ENCODE measurements at places on chromosomes 3 and 15.

- no peak for DNase-seq
These were observed 465.8 kb downstream of the FOXP1 start for GRCh38 chr3:71117572-71118247.

DNA sequence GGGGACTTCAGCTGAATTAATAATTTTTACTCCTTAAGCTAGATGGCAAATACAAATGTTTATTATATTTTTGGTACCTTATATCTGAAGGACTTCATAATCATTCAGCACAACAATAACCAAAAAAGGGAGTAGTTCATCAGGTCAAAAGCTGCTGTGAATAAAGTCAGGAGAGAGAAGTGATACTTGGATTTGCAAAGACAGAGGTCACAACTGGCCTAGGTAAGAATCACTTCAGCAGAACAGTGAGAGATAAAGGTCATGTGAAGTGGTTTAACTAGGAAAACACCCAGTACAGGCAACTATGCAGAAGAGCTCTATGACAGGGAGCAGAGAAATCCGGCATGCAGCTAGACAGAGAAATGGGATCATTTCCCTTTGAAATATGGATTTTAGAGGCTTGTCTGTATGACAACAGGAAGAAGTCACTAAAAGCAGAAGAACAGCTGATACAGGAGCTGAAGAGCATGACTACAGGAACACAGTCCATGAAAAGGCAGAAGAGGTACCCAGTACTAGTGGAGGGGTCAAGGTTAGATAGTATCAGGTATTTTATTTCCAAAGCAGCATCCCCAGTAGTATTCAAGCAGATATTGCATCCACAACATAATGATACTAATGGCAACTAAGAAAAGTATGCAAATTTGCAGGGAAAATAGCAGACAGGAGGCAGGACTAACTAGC is 25.7 kb downstream of the ZMAT3 start:
- DNase-seq, result no peak

- no peak for DNase-seq
These were observed 483.6 kb downstream of the ERC2 start for GRCh38 chr3:55984626-55985025.

GRCh38 chr3:43885908-43886618 is 195.3 kb downstream of the ABHD5 start:
- DNase-seq, result no peak

GRCh38 chr3:140399871-140400270 is 278.0 kb upstream of the TRIM42 start:
- no peak for DNase-seq

DNA sequence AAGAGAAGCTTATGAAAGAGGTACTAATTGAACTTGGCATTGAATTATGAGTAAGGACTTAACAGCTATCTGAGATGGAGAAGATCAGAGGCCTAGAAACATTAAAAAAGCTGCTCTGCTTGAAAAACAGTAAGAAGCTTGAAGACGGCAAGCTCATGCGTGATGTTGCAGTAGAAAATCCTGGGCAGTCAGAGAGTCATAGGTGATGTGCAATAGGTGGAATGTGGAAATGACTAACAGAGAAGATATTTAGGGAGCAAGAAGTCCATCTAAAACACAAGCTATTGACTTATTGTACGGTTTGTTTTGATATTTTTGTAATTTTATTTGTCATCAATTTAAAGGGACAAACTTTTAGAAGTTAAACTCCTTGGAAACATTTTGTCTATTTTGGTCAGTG is 1101.4 kb downstream of the ROBO2 start:
- DNase-seq, result no peak

DNA sequence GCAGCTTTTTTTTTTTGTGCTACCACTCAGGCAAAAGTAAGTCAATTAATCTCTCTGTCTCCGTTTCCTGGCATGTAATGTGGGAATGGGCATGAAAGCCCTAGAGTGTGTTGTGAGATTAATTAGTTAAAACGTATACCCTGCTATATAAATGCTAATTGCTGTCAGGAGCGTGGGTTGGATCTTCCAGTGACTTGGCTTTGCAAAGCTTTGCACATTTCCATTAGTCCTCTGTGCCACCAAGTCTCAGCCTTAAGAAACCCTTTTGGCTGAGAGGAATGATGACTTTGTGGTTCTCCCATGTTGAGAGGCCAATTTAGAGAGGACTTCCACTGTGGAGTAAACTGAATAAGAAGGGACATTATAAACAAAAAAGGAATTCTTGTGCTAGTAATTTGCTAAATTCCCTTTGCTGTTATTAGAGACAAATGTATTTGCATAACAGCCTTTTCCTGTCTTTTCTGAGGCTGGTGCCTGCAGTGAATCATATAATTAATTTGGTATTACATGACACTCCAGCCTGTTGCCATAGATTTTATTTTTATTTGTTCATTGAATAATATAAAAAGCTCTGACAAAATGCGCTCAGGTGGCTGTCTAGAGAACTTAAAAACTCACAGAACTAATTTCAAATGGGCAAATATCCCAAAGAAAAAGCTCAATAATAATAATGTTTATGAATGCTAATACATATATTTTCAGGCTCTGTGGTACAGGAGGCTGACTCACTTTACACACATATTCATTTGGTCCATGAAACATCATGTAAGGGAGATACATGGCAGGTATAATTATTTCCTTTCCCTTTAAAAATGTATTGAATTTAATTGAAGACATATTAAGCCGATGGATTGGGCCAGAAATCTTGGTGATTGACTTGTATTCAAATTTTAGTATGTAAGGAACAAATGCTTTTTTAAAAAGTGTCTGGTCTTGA is 82.7 kb downstream of the IL1RAP start:
- no peak for DNase-seq
